ENCODE measurements at places on chromosomes 4 and X.
A peak's percentile ranks its signal among the peaks of the same experiment; 100 is the strongest.

- peak; percentile 19 for DNase-seq
Measured at GRCh38 chrX:19094654-19095053, 27.6 kb downstream of the ADGRG2 start.

- no peak for DNase-seq
Measured at GRCh38 chr4:100894339-100894870, 376.6 kb upstream of the EMCN start.

- DNase-seq = no peak
Measured at GRCh38 chr4:119337010-119337409, 15.1 kb upstream of the FABP2 start.

DNA sequence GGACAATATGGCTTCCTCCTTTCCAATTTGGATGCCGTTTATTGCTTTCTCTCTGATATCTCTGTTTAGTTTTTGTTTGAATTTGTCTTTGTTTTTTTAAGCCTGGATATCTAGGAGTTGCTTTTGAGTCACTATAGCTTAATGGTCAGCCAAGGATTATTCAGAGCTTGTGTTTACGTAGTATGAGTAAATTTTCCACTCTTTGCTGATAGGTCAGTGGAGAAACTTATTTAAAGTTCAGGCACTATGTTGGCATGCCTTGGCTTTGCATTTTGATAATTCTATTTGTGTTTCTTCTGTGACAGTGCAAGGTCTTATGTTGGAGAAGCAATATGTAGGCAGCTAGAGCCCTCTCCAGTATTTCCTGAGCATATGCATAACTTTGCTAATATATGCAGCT is 315.2 kb downstream of the GRID2 start:
- no peak for DNase-seq

DNA sequence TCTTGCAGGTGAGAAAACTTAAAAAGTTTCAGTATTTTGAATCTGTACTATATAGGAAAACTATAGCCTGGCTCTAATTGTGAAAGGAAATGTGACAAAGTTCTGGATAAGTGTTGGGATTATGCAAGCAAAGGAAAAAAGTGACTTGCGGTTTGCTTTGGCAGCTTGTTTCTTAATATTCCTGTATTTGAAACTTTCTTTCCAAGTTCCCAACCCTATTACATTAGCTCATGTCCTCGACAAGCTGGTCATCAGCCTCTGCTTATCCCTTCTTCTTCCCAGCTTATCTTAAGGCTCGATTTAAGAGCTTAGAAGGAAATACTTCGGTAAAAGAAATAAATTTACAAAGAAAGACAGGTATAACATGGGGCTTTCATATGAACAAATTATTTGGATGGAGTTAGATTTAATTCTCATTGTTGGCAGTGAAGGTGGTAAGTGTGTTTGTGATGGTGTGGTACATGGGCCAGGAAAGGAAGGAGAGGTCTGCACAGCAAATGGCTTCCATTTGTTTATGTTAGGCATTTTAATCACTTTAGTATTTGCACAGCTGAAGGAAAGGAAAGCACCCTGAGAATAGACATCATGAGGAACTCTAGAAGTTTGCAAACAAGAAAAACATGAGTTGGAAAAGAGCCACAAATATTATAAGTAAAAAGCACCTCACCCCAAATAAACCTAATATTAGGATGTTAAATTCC is 5.1 kb upstream of the MYOZ2 start:
- DNase-seq = no peak

DNA sequence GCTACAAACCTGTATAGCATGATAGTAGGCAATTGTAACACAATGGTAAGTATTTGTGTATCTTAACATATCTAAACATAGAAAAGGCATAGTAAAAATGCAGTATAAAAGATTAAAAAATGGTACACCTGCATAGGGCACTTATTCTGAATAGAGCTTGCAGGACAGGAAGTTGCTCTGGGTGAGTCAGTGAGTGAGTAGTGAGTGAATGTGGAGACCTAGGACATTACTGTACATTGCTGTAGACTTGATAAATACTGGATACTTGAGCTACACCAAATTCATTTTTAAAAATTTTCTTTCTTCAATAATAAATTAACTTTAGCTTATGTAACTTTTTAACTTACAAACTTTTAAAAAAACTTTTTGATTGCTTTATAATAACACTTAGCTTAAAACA is 68.2 kb upstream of the MAML3 start:
- DNase-seq = no peak

GRCh38 chrX:43656005-43656494 is at the start of gene MAOA:
Gene MAOA, plus strand, starts transcription at chrX:43656299. Its CDS starts 43 bp downstream, at chrX:43656342.
- DNase-seq = peak; percentile 75
